Stimulated activated CD8-positive, alpha-beta memory T cell treated with anti-CD3 and anti-CD28 coated beads, Interleukin-7, amount 100 ng/mL, for 1 hour (primary cell): ENCODE measurements at places on chromosomes 4 and X.
A peak's percentile ranks its signal among the peaks of the same experiment; 100 is the strongest.

GRCh38 chrX:118974088-118974907 is at the start of gene LONRF3:
Gene LONRF3 (plus strand): TSS chrX:118974618. CDS start chrX:118974781, 163 bp downstream.
- peak; percentile 24 for DNase-seq

DNA sequence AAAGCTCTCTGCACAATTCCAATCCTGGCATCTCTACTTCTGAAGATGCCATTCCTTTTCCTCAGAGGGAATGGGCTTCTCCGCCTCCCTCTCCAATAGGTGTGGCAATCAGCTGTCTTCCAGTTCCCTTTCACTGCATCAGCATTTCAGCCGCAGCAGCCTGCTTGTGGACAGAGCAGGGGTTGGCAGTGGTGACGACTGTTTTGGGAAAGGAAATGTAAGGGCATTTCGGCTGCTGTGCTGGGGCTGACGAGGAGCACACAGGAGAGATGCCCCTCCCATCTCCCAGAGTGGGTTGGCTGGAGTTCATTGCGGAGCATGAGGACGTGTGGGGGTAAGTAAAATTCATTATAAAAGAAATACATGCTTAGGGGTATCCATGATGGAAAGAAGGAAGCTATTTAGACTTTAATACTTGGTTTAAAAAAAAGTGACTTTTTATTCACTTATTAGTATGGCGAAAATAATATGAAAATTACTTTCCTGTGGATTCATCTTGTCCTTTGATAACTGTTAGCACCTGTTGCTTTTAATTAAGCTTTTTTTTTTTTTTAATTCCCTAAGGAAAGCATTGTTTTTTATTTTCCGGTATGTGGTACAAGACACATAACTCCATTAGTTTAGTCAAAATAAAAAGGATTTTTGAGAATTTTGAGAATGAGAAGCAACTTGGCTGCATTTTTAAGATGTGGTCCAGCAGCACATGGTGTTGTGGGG is at the start of gene LIMCH1:
TSS of gene LIMCH1 (plus strand) at position 141 of the 717 bp plus-strand sequence. CDS start 67,839 bp downstream, outside the sequence.
- DNase-seq, result no peak

DNA sequence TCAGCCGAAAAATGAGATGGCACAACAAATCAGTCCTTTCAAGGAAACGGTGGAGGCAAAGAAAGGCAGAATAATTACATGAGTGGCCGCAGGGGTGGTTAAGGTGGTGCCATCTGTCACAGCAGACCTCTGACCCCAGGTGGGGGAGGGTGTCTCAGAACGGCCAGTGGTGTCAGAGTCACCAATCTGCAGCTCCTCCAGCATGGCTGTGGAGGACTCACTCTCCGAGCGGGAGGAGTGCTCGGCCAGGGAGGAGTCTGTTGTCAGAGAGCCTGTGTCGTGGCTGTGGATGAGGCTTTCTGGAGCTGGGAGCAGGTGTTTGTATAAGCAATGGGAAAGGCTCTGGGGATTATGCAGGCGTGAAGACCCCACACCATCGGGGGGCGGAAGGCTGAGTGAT is 130.3 kb upstream of the PDLIM3 start:
- no peak for DNase-seq

- no peak for DNase-seq
Measured at GRCh38 chrX:78708262-78708661, 39.3 kb upstream of the LPAR4 start.

DNA sequence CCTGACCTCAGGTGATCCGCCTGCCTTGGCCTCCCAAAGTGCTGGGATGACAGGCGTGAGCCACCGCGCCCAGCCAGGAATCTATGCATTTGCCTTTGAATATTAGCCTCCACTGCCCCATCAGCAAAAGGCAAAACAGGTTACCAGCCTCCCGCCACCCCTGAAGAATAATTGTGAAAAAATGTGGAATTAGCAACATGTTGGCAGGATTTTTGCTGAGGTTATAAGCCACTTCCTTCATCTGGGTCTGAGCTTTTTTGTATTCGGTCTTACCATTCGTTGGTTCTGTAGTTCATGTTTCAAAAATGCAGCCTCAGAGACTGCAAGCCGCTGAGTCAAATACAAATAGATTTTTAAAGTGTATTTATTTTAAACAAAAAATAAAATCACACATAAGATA is 44.2 kb upstream of the SHOX start:
- DNase-seq, result no peak

GRCh38 chr4:87529187-87529586 is at the start of gene SPARCL1:
Gene SPARCL1 (minus strand): TSS chr4:87529376. CDS start chr4:87499574, 29,802 bp downstream.
- no peak for DNase-seq

GRCh38 chr4:151324752-151325110 is 674 bp downstream of the SH3D19 start:
- no peak for DNase-seq

GRCh38 chr4:119128148-119128547 is 7.5 kb upstream of the MYOZ2 start:
- no peak for DNase-seq

- no peak for DNase-seq
Measured at GRCh38 chr4:26950446-26950845, 89.8 kb downstream of the STIM2 start.

DNA sequence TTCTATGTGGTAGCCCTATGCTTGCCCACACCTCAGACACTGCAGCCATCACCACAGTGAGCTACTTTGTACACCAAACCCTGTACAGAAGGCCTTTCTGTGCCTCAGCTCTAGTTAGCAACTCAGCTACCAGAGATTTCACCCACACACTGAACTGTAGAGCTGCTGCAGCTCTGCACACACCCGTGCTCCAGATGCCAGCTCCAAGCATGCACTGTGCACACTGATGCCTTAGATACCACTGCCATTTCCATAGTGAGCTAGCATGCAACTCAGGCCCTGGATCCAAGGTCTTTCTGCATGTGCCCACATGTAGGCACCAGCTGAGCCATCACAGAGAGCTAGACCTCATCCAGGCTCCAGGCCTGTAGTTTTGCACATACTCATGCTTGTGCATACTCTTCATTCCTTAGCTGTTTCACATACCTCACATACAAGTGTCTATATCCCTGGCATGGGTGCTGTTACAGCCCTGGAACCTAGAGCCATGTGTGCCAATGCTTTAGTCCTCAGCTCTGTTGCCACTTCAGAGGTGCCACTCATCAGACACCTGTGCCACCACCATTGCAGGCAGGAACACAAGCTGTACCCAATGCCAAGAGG is 423.5 kb upstream of the NDST3 start:
- no peak for DNase-seq

DNA sequence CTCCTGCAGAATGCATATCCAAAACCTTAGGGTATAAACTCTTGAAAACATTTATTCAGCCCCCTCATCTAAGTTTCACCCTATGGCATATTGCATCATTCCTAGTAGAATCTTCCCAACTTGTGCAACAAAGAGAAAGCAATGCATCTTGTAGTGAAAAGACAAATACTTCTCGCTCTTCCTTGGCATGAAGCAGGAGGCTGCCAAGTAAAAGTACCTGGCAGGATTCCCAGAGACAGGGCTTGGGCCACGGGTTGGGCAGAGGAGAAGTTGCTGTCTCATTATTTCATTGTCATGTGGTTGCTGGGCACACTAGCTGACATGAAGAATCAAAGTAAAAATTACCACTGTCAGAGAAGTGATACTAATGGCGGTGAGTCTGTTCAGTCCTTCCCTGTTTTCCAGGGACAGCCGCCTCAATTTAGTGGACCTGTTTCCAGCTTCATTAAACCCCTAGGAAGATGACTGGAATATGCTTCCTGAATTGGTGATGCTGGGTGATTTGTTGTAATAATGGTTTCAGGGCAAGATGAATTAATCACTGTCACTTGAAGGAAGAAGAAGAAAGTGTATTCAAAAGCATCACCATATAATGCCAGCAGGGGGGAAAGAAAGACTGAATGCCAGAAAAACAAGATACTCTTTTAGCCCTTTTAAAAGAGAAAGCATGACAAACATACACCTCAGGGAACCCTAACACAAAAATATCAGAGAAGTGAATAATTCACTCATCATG is 380.5 kb upstream of the IGFBP7 start:
- no peak for DNase-seq

GRCh38 chr4:146998157-146998556 is 52.5 kb upstream of the TTC29 start:
- no peak for DNase-seq

GRCh38 chrX:132958091-132958703 is at the start of gene HS6ST2:
Gene HS6ST2 (minus strand): TSS chrX:132958629.
- no peak for DNase-seq

DNA sequence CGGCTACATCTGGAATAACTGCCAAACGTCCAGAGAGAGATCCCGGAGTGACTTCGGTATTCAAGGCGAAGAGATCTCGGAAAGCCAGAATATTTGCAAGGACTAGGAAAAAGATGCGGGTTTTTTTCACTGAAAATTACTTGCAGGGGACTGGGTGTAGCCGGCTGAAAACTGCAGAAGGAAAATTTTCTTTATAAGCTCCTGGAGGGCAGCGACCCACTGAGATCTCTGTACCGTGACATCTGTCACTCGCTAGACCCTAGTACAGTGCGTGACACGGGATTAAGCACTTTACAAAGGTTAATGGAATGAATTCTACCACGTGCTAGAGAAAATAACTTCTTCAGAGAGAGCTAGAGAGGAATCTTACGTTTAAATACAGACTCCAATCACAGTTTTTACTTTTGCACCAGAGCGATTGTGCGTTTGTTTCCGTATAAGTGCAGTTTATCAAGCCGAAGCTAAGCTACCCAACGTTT is 1.1 kb upstream of the LCORL start:
- DNase-seq, result no peak

DNA sequence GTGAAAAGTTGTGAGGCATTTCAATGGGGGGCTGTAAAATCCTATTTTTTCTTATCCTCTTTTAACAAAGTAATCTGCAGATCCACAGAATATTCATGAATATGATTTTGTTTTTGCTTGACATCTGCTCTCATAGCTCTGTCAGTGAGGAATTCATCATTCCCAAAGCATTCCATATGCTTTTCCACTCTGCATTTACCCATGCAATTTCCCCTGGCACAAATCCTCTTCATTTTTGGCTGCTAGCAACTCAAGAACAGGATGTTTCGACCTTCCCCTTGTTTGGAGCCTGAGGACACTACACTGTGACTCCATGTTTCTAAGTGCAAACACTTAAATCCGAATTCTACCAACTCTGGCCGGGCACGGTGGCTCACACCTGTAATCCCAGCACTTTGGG is 48.5 kb downstream of the KLHL15 start:
- no peak for DNase-seq

DNA sequence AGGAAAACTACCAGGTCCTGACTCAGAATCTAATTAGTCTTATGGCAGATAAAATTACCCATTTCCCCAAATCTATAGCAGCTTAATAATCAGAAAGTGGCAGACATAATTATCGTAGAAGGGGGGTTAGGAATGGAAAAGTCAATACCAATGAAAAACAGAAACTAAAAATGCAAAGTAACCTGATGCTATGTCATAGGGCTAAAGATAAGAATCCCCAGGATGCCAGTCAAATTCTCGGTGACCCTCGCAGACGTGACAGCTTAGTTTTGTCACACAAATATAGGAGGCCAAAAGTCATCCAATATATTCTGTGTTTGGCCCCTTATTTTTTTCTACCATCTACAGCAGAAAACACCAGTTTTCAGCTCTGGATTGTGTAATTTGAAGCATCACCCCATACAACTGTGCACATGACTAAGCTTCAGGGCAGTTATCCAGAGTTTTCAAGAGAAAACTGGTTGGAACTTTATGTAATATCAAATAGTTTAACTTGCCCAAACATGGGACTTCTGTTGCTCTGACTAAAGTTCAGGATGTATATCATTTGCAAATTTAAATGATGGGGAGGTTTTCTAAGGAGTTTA is 30.9 kb downstream of the RASSF6 start:
- DNase-seq, result no peak

- DNase-seq, result no peak
Measured at GRCh38 chr4:86660401-86660800, 66.3 kb downstream of the PTPN13 start.

- no peak for DNase-seq
Measured at GRCh38 chr4:150117629-150118028, 39.4 kb downstream of the DCLK2 start.

- no peak for DNase-seq
Measured at GRCh38 chrX:31070057-31070468, 1.8 kb downstream of the FTHL17 start.

GRCh38 chrX:123943074-123943473 is 18.4 kb upstream of the STAG2 start:
- DNase-seq, result no peak

- DNase-seq, result no peak
Measured at GRCh38 chr4:38780833-38781484, 1.8 kb downstream of the TLR10 start.

DNA sequence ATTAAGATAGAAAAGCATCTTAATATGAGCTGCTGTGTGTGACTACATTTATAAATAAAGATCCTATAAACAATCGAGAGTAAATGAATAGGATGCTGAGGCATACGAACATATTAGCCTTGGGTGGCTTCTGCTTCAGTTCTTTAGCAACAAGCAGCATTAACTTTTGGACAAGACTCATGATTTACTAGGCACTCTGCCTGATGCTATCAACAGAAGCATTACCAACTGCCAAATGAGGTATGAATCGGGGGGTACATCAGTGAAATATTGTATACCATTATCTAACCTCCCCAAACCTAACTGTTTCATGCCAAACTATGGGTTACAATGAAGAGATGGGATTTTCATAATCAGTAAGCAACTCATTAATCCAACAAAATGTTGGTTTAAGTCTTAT is 113.1 kb downstream of the RAB28 start:
- no peak for DNase-seq

DNA sequence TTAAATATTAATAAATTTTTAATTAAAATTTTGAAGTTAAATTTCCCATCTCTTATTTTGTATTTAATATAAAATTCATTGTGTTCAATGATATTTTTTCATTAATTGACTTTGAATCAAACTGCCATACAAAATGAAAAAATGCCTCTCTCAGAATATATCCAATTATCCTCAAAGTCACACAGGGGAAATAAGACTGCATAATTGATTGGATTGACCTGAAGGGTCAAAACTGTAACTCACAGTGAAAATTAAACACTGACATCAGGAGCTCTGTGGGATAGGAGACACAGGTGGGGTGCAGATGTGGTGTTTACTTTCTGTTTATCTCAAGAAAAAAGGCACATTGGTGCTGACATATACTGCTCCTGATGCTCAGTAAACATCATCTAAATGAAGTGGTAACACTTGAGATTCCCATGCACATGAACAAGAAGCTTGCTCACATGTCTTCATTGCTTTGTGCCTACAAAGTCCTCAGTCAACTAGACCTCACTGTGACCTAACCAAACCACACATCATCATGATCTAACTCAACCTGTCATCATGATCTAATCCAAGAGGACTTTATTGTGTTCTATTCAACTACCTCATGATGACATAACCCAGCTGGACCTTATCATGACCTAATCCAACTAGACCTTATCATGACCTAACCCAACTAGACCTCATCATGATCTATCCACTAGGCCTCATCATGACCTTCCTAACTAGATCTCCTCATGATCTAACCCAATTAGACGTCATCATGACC is 83.7 kb downstream of the DHRSX start:
- no peak for DNase-seq
